Brain pericyte (primary cell): ENCODE measurements at places on chromosomes 2 and 18.

GRCh38 chr2:133789743-133790142, 221.5 kb upstream of the NCKAP5 start:
- DNase-seq = no peak

DNA sequence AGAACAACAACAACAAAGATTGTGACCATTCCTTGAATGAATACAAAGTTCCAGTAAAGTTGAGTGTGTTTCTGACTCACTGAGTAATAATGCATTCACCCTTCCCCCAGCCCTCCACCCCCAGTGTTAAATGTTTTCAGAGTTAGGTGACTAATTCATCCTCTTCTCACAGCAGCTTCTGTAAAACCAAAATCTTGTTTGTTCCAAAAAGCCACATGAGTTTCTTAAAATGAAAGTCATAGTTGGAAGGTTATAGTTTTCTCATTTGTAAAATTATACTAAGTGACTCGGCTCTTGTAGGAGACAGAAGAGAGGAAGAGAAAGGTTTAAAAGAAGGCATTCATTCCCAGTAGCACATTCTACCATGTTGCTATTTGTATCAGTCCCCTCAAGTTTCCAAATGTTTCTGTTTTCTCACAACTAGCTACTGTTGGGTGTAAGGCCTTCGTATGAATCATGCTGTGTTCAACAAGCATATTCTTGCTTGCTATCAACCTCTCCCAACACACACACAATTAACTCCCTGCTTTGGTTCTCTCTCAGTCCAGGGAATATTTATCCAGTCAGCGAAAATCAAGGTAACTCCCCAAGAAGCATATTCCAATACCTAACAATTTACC, 75.3 kb downstream of the MBD2 start:
- peak; percentile 16 for DNase-seq

DNA sequence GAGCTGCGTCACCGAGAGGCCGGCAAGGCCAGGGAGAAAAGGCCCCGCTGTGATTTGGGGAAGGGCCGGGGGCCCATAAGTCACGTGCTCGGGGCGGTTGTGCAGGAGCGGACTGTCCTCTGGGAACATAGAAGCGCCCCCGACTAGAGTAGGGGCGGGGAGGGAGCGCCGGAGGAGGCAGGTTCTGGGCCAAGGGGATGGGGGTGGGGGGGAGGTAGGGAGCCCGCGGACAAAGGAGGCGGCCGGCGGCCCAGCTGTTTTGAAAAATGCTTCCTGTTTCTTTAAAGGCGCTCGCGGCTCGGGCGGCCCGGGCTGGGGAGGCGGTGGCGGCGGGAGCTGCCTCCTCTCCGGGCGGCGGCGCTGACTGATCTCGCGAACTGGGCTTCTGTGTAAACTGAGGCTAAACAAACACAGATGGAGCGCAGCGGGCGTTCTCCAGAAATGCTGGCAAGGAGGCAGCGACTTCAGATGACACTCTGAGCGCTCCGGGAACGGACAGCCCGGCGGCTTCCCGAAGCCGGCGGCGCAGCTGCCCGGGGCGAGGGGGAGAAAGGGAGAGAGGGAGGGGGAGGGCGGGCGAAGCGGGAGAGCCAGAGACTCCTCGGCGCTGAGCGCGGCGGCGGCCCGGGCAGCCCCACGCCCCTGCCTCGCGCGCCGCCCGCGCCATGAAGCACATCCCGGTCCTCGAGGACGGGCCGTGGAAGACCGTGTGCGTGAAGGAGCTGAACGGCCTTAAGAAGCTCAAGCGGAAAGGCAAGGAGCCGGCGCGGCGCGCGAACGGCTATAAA, at the start of gene ATOH8:
TSS of gene ATOH8 (plus strand) at position 467 of the 788 bp plus-strand sequence. CDS start at position 666, 199 bp downstream.
- peak; percentile 86 for DNase-seq

- no peak for DNase-seq
These were observed 328 bp upstream of the INHBB start for GRCh38 chr2:120345608-120346007.

DNA sequence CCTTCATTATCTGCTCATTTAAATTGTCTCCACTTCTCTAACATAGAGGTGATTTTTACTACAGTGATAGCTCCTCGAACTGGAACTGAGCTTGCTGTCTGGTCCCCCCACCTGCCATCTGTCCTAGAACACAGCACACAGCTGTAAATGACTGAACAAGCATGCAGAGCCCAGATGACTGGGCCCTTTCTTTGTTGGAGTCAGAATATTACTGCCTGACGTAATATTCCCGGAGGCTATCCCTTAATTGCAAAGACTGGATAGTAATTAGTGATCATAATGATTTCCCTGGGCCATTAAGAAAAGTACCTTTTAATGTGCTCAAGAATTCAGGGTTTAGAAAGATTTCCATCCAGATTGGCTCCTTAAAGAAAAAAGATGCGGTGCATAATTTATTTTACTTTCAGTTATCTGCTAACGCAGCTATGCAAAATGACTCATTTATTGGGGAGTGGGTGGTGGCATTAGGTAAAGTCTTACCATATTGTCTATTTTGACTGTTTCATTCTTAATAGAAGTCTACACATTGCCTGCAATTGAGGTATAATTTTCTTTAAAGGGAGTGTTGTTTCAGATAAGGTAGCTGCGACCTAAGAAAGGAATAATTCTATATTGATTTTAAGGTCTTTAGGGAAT, 84.4 kb downstream of the MAP4K4 start:
- no peak for DNase-seq

- no peak for DNase-seq
These were observed 63.3 kb upstream of the ACTR3 start for GRCh38 chr2:113826346-113827285.

GRCh38 chr18:45386041-45386655, 229.1 kb upstream of the SLC14A2 start:
- DNase-seq = no peak

- DNase-seq = no peak
These were observed 149.3 kb upstream of the TCF4 start for GRCh38 chr18:55737266-55737665.

DNA sequence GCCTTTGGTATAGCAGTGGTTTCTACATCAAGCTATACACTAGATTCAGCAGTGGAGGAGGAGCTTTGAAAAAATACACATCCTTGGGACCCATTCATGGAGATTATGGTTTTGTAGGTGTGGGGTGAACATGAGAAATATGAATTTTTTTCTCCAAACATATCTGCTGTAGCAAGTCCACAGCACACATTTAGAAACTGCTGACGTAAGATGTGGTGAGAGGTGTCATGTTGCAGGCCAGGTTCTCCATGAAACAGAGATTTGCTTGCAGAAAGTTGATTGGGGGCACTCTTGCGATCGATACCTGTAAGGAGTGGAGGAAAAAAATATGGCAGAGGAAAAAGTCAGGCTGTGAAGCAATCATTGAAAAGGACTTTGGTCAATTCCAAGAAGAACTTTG, 67.9 kb downstream of the FASTKD2 start:
- no peak for DNase-seq

DNA sequence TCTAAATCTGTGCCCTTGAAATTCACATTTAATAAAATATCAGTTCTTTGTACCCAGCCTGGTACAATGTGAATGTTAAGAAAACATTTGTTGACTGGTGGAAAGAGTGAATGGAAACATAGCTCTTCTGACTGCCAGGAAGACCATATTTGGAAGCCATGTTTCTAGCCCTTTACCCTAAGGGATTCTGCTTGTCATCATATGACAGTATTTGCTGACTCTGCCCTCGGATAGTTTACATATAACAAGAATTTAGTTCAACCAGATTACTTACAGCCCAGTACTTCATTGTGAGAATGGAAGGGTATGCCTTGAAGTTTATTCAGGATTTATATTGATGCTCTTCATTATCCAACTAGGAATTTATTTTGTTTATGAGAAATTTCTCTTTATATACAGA, 13.8 kb upstream of the KCNS3 start:
- no peak for DNase-seq

- DNase-seq = no peak
These were observed 166.9 kb downstream of the SOCS6 start for GRCh38 chr18:70455731-70456130.

GRCh38 chr2:160207271-160207670, 7.2 kb upstream of the ITGB6 start:
- DNase-seq = no peak

GRCh38 chr18:26771524-26771923, 94.0 kb downstream of the AQP4 start:
- no peak for DNase-seq

- peak; percentile 75 for DNase-seq
These were observed 72.2 kb upstream of the CHRNA1 start for GRCh38 chr2:174836377-174836994.
